ENCODE measurements at places on chromosomes 11 and 22. TPM values are rescaled to one million over a fixed set of nuclear protein-coding genes. Genes with fewer than 3 reads are reported as not detected.

- DNase-seq = peak; percentile 86
Measured at GRCh38 chr11:63871962-63872799, 33.3 kb downstream of the MARK2 start.

DNA sequence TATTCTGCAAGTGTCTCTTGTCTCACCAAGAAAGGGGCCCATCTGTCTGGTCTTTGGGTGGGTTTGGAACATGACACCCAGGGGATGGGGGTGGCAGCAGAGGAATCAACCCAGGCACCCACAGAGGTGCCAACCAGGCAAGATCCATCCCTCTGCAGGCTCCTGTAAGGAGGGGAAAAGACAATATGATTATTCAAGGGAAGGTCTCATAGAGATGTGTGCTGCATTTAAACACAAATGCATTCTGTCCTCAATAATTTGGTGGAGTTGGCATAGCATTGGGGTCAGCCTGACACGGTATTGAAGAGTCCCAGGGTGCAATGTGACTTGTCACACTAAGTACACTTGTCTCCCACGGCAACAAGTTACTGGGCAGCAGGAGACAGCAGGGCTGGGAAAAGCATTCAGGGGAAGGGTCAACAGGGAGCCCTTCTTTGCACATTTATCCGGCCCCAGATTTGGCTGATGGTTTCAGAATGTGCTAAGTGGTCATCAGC is 33.1 kb upstream of the SPON1 start:
- no peak for DNase-seq

DNA sequence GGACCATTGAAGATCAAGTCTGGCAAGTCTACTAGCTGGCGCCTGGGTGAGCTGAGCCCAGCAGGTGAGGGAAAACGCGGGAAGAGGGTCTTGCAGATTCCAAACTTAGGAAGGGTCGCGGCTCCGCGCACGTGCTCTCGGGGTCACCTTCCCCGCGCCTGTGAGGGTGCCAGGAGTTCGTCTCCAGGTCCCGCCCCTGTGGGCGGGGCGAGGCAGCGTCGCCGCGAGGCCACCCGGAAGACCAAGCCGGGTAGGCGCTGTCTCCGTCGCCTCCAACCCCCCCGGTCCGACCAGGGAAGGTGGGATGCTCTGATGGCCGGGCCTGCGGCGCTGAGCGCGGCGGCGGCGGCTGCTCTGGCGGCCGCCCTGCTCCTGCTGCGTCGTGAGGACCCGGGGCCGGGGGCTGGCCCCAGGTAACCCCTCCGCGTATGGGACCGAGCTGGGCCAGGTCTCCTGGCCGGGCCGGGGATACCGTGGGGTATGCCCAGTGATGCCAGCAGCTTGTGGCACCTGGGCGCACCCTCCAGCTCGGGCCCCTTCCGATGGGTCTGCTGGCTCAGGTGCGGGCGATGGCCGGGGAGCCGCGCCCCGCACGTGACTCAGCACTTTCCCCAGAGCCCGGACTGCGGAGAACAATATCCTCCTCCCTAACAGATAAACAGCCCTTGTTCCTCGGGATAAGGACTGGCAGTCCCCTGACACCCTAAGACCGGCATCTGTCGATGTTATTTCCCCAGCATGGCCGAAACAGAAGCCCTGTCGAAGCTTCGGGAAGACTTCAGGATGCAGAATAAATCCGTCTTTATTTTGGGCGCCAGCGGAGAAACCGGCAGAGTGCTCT is at the start of gene HTATIP2:
Gene HTATIP2 (plus strand): TSS at position 215 of the 841 bp plus-strand sequence. CDS start 524 bp downstream, at position 739.
- DNase-seq = peak; percentile 57

DNA sequence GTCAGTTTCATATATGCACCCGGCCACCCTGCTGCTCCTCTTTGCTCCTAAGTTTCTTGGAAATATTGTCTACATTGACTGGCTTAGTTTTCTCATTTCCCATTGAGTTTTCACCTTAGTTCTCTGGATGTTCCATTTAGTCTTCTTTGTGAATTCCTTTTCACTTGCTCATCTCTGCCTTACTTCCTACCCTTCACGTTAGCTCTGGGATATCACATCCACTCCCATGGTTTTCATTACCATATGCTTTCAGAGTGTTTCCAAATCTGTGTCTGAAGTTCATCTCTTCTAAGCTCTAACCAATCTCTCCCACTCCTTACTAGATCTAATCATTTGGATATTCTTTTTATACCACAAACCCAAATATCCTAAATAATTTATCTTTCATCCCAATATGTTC is 226.4 kb downstream of the FAM76B start:
- DNase-seq = peak; percentile 50

Gene MOGAT2
- total RNA-seq = not detected

DNA sequence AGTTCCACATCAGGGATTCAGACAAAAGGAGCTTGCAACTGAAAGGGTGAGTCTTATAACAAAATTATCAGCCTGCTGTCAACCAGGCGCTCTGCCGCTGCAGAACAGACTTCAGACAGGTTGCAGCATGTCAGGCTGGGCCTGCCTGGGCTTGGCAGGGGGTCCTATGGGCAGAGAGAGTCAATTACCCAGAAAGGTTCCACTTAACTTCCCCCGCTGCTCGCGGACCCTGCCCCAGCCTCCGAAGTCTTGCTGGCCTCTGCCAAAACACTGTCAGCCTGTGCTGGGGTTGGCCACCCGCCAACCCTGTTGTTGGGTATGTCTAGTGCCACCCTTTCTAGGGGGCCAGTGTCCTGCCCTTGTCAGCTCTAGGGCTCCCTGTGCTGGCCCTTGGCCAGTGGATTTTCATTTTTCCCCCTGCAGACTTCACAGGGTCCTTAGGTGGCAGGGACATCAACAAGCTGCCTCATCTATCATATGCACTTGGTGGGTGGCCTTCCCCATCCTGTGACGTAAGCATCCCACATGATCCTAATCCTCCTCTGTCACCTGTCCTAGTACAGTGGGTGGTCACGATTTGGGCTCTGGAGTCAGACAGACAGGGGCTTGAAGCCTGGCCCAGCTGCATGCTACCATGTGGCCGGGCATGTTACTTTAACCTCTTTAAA is 166.5 kb upstream of the CADM1 start:
- no peak for DNase-seq

- DNase-seq = peak; percentile 83
Measured at GRCh38 chr11:46237248-46238077, 40.0 kb upstream of the CREB3L1 start.

Gene SOX6
- 1.8 TPM for total RNA-seq

DNA sequence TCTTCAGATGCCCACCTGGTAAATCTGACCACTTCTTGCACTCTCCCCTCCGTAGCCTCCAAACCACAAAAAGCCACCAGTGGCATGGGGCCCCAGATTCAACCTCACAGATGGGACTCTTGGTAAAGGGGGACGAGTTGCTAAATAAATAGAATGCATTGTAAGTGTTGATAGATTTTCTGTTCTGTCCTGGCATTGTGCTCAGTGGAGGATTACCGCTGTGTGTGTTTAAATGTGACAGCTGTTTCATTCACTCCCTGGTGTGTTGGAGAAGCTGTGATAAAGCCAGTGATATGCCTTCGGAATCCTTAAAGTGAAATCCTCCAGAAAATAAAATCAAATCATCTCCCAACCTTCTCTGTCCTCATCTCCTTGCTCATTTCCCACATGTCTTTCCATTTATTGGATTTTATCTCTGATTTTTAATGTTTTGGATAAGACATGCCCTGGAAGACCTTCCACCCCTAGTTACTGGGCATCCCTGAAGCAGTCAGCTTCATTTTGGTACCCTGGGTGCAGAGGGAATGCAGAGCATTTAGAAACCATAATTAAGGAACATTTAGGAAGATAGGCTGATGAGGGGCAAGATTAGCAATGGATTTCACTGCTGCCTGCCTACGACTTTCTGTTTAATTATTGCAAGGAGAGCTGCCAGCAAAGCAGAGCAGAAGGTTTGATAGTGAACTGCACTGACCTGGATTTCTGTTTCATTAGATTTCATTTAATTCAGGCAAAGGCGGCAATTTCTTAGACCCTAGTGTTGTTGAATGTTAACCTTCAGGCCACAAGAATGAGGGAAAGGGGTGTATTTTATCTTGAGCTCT is 460.9 kb upstream of the KIRREL3 start:
- no peak for DNase-seq

Gene CNGA4
- not detected for total RNA-seq

Data from fibroblast of the aortic adventitia (primary cell).